ENCODE measurements at places on chromosomes 3 and 15. TPM values are rescaled to one million over a fixed set of nuclear protein-coding genes. Genes with fewer than 3 reads are reported as not detected.

The ALG1L2 gene
- 0.83 TPM for total RNA-seq

The MB21D2 gene
- 4.8 TPM for total RNA-seq

The SQOR gene
- 181 TPM for total RNA-seq

DNA sequence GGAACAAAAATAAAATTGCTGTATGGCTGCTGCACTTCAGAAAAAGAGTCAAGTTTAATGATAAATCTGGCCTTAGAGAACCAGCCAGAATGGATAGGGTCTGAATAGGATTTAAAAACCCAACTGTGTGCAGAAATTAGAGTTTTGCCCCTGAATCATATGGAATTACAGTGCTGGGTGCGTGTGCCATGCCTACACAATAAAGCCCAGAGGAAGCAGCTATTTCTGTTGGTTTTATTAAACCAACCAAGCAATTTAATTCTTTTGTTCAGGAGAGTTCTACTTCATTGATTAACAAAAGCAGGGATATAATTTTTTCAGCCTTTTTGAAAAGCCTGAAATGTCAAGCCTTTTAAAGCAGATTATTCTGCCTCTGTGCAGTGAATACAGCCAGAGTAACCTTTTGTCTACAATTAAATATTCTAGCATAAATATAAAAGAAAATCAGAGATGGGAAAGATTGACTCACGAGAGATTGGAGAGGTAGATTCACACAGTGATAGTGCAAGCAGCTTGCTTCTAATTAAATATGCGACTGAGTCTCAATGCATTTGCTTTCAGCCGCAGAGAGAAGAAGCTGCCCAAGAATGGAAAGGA, 66.7 kb upstream of the DNAJC19 start:
- no peak overlapping the region for H3K27ac ChIP-seq
- H3K27me3 ChIP-seq = no peaks in the 10 kb centered on the region
- H3K36me3 ChIP-seq = no peaks in the 10 kb centered on the region
- DNase-seq = no peak

DNA sequence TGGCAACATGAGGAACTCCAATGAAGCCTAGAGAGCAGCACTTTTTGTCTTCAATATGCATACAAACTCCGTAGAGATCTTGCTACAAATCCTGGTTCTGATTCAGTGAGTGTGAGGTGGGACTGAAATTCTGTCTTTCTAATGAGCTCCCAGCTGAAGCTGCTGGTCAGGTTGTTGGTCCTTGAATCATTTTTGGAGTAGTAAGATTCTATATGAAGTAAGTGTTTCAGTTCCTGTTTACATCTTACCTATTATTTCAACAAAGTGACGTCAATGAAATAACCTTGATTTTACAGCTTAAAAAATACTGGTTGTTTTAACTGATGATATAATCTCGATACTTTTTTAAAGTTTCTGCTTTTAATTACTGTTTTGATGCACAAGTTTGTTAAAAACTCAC, 33.9 kb downstream of the SHQ1 start:
- H3K4me1 ChIP-seq = peaks cover 7% of the 10 kb centered on the region
- no peak for DNase-seq
- H3K4me3 ChIP-seq = no peak overlapping the region
- H3K27me3 ChIP-seq = no peaks in the 10 kb centered on the region

GRCh38 chr15:98195796-98196195, 235.3 kb downstream of the ARRDC4 start:
- no peak overlapping the region for H3K4me3 ChIP-seq
- no peaks in the 10 kb centered on the region for H3K36me3 ChIP-seq

DNA sequence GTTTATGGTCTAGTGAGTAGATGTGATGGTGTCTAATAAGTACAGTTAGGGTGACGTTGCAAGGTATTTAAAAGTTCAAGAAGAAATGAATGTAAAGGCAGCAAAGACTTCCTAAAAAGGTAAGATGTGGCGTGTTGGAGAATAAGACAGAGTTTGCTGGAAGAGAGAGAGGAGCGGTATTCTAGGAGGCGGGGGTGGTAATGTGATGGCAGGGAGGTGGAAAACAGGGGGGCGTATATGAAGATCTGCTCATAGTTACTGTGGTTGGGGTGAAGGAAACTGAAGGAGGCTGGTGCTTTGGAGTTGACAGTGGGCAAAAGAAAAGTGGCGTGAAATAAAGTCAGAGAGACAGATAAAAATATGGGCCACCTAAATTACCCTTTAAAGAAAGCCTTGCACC, 164.9 kb upstream of the LRRN1 start:
- H3K36me3 ChIP-seq = no peaks in the 10 kb centered on the region
- DNase-seq = no peak
- H3K4me3 ChIP-seq = no peak overlapping the region
- H3K27me3 ChIP-seq = no peaks in the 10 kb centered on the region

Measured in upper lobe of left lung (tissue), 6 donors.